ENCODE measurements at places on chromosomes 3 and 15.

DNA sequence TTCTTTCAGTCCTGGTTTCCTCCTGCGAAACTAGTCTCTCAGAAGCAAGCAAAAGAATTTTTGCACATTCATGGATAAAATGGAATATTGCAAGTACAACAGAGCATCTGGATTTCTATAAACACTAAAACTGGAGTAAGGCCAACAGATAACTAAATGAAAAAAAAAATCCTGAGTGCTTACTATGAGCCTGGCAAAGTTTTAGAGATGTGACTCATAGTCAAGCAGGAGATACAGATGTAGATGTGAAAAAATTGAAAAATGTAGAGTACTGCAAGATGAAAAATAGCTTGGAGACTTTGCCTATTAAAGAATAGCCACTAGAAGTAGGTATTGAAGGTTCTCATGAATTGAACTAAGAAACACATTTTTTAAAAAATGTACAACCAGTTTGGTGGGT is 397.4 kb downstream of the OTOL1 start:
- no peak for DNase-seq

GRCh38 chr3:115211810-115212492 is 64.9 kb upstream of the ZBTB20 start:
- DNase-seq = no peak

GRCh38 chr15:66389098-66389858 is 2.6 kb downstream of the MAP2K1 start:
- no peak for DNase-seq

GRCh38 chr3:183541738-183542137 is 13.8 kb downstream of the KLHL6 start:
- no peak for DNase-seq

DNA sequence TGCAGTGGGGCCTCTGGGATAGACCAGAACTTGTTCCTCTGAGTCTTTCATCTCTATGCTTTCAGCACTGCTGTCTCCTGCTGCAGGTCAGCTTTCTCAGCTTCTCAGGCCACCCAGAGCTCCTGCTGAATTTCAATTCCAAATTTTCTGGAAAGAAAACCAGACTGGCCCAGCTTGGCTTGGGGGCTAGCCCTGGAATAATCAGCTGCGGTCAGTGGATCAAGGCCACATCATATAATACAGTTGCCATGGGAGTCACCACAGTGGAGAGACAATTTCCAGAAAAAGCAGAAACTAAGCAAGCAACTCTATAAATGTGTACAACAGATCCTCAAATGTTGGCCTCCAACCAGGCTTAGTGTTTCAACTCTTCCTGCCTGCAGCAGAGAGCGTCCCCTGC is 91.1 kb upstream of the SLC24A5 start:
- DNase-seq = no peak

GRCh38 chr3:30704931-30705890 is 98.8 kb downstream of the TGFBR2 start:
- no peak for DNase-seq

DNA sequence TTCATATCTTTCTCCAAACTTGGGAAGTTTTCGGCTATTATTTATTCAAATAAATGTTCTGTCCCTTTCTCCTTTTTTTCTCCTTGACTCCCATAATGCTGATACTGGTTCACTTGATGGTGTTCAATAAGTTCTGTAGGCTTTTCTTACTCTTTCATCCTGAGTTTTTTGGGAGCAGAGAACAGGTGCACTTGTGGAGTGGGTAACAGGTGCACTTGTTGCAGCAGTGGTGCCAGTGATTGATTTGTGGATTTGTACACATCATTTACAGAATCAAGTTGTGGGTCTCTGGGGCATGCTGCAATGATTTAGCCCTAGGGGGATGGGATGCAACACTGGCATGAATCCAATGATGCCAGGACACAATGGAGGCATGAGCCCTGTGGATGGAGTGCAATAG is 14.8 kb upstream of the OR5H1 start:
- no peak for DNase-seq

DNA sequence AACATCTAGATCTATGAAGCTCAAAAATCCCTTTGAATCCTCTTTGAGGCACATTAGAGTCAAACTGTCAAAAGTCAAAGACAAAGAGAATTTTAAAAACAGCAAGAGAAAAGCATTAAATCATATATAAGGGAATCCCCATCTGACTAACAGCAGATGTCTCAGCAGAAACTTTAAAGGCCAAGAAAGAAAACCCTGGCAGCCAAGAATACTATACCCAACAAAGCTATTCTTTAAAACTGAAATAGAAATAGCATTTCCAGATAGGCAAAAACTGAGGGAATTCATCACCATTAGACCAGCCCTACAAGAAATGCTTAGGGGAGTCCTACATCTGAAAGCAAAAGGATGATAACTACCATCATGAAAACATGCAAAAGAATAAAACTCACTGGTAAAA is 211.2 kb upstream of the PDZRN3 start:
- no peak for DNase-seq

DNA sequence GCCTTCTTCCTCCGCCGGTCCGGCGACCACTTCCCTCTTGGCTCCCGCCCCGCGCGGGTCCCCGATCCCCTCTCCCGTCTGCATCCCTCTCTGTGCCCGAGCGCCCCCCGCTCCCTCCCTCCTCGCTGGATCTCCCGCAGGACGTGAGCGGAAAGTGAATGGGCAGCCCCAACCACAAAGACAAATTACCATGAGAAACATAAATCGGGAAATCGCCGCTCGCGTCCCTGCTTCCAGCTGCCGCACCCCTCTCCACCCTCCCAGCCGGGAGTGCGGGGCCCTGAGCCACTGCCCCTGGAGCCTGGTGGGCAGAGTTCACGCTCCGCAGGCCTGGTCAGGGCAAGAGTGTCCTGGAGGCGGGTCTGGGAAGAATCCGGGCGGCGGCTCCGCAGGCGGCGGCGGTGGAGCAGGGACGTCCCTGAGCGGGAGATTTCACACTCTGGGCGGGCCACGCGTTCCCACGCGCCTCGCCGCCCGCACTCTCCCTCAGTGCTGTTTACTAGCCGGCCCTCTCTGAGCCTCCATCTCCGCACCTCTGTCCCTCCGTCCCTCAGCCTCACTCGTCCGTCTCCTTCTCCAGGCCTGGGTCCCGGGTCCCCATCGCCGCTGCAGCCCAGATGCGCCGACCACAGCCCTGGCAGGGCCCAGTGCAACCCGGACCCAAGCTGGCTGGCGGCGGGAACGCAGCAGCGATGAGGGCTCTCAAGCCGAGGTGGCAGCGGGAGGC is 835 bp downstream of the SEMA5B start:
- no peak for DNase-seq

GRCh38 chr15:64092864-64093626 is 593 bp downstream of the CIAO2A start:
- DNase-seq = no peak

DNA sequence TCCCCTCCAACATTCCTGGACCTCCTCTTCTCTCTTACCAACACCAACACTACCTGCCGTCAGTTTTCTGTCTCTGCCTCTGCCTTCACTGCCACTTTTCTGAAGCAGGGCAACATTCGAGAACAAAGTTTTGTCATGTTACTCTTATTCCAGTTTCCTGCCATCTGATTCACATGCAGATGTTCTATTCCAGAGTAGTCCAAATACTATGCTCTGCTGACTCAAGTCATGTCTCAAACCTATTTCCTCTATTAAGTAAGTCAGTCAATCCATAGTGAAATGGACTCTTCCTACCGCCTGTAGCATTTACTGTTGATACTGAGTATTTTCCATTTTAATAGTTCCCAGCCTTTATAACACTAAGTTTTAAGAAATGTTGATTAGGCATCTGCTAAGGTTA is 43.4 kb downstream of the ESYT3 start:
- DNase-seq = no peak

DNA sequence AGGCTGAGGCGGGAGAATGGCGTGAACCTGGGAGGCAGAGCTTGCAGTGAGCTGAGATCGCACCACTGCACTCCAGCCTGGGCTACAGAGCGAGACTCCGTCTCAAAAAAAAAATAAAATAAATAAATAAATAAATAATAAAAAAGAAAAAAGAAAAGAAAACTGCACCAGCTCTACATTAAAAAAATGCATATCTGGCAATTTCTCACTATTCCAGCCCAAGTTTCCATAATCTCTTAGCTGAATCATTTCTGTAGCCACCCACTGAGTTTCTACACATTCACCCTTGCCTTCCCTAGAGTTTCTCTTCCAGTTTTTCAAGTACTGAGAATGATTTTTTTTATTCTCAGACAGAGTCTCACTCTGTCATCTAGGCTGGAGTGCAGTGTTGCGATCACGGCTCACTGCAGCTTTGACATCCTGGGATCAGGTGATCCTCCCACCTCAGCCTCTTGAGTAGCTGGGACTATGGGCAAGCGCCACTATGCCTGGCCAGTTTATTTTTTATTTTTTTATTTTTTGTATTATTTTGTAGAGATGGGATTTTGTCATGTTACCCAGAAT is 24.5 kb upstream of the SLC7A14 start:
- no peak for DNase-seq

- DNase-seq = no peak
Measured at GRCh38 chr3:72006631-72007556, 221.9 kb upstream of the PROK2 start.

GRCh38 chr3:179236669-179237301 is 14.1 kb downstream of the KCNMB3 start:
- DNase-seq = no peak

DNA sequence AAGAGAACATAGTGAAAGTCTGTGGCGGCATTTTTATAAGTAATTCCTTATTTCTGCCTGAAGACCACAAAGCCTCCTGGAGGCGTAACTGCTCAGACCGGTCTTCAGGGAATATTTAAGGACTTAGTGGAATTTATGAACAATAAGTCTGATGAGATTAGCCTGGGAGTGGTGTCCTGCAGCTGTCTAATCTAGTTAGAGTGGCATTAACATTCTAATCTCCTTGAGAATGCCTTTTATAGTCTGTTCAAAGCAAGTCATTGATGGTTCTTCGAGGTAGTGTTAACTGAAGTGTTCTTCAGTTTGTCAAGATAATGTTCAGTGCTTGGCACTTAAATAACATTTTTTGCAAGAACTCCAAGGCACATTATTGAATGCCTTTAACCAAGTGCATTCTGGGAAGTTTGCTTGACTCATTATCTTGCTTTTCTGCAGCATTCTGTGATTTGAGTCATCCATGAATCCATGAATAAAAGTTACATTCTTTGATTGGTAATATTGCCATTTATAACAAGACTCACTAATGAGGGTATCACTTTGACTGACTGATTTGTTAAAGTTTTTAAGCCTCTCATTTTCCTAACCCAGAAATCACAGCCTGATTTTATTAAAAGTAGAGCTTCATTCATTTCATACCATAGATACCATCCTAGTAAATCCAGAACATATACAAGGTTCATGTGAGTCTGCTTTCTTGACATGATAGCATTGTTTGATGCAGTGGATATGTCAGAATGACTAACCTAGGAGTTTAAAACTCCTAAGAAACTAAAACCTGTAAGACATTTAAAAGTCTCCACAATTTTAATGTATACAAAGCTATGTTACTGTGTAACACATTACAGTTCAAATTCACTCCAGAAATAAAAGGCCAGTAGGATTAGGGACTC is 12.5 kb downstream of the RBM5 start:
- no peak for DNase-seq

GRCh38 chr15:77992356-77993222 is 84.9 kb downstream of the TBC1D2B start:
- no peak for DNase-seq

DNA sequence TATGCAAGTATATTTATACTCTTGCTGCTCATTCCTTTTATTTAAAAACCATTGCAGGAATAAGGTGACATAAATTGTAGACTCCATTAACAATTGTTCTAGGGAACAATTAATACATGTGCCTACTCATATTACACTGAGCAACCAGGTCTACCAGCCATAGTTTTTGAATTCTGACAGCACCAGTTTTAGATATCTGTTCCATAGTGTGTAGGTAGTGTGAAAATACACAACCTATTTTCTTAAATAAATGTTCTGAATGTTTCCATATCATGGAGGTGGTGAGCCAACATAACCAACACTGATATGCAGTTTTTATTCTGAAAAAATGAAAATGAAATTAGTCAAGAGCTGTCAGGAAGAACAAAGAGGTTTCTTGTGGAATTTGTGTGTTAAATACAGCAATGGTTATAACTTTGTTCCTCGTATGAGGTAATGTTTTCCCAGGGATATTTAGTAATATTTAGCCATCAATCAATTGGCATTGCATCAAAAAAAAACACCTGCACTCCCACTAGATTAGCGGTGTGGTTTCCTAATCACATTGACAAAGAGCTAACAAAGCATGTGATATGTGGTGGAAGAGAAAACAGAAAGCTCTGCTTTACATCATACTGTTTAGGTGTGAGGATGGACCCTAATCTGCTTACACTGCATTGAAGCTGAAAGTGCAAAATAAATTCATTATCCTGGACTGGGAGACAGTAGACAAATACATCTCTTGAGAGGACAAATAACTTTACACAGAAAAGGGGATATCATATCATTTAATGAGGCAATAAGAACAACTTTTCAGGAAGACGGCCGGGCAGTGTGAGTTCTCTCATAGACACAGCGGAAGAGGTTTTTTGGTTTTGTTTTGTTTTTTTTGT is 369.5 kb upstream of the THBS1 start:
- DNase-seq = no peak

DNA sequence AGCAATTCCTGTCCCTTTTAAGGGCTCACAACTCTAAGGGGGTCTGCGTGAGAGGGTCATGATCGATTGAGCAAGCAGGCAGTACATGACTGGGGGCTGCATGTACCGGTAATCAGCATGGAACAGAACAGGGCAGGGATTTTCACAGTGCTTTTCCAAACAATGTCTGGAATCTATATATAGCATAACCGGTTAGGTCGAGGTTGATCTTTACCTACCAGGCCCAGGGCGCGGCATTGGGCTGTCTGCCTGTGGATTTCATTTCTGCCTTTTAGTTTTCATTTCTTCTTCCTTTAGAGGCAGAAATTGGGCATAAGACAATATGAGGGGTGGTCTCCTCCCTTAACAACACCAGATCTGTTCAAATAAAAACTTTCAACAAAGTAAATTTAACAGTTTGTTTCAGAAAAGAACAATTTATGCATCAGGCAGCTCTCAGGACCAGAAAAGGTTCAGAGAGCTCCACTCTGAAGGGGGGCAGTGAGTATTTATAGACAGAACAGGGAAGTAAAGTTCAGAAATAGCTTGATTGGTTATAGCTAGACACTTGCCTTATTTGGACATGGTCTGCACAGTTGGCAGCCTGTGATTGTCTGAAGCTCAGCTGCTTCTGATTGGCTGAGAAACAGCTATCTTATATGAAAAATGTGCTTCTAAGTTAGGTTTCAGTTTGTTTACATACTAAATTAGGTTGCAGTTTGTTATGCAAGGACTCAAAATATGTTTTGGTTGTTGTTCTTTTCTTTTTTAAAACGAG is 17.2 kb upstream of the B4GALT4 start:
- DNase-seq = no peak

- no peak for DNase-seq
Measured at GRCh38 chr3:128858167-128858566, 21.3 kb upstream of the ACAD9 start.

DNA sequence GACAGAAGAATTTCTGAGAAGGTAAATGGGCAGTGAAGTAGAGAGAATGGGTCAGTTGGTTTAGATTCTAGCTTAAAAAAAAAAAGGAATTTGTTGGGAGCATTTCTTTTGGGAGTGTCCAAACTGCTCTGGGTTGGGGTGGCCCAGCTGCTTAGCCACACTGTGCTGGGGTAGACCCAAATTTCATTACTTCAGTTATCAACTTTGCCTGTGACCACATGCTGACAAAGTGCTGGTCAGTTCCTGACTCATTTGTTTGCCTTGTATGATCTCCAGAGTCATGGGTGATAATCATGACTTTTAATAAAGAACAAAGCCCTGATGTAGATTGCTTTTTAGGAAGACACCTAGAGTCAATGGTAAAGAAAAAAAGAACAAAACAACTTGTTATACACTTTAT is 121.5 kb upstream of the FGF7 start:
- no peak for DNase-seq

GRCh38 chr15:69859866-69860265 is 237.9 kb downstream of the TLE3 start:
- no peak for DNase-seq
